CD14-positive monocyte (primary cell): ENCODE measurements at places on chromosomes 16 and 17.

DNA sequence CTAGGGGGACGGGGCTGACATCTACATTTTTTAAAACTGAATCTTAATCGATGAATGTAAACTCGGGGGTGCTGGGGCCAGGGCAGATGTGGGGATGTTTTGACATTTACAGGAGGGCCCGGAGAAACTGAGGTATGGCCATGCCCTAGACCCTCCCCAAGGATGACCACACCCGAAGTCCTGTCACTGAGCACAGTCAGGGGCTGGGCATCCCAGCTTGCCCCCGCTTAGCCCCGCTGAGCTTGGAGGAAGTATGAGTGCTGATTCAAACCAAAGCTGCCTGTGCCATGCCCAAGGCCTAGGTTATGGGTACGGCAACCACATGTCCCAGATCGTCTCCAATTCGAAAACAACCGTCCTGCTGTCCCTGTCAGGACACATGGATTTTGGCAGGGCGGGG, 21.4 kb downstream of the ADAM11 start:
- H3K4me1 ChIP-seq, result peaks cover 18% of the 10 kb centered on the region
- no peak for DNase-seq
- no peak overlapping the region for H3K4me3 ChIP-seq
- no peak overlapping the region for H3K27ac ChIP-seq
- H3K36me3 ChIP-seq, result no peaks in the 10 kb centered on the region

GRCh38 chr17:64055183-64056142, 35.0 kb upstream of the ICAM2 start:
- peaks cover 9% of the 10 kb centered on the region for H3K4me1 ChIP-seq
- no peak for DNase-seq
- H3K27me3 ChIP-seq, result no peaks in the 10 kb centered on the region
- H3K36me3 ChIP-seq, result peaks cover 100% of the 10 kb centered on the region

GRCh38 chr16:13568803-13569202, 351.2 kb upstream of the ERCC4 start:
- no peak for DNase-seq
- H3K36me3 ChIP-seq, result no peaks in the 10 kb centered on the region
- no peak overlapping the region for H3K4me3 ChIP-seq
- H3K27ac ChIP-seq, result no peak overlapping the region

- no peak overlapping the region for H3K4me3 ChIP-seq
- no peak for DNase-seq
- H3K27ac ChIP-seq, result no peak overlapping the region
- H3K4me1 ChIP-seq, result no peaks in the 10 kb centered on the region
- H3K36me3 ChIP-seq, result no peaks in the 10 kb centered on the region
- peaks cover 17% of the 10 kb centered on the region for H3K27me3 ChIP-seq
Observed at GRCh38 chr17:12790249-12791106, 1.2 kb downstream of the ARHGAP44 start.

GRCh38 chr16:10598157-10598556, 17.8 kb upstream of the EMP2 start:
- no peak overlapping the region for H3K4me3 ChIP-seq
- peaks cover 13% of the 10 kb centered on the region for H3K4me1 ChIP-seq
- no peaks in the 10 kb centered on the region for H3K27me3 ChIP-seq
- no peak for DNase-seq

- peaks cover 86% of the 10 kb centered on the region for H3K4me1 ChIP-seq
- H3K27ac ChIP-seq, result peak overlapping the region; percentile 85
- H3K4me3 ChIP-seq, result no peak overlapping the region
- DNase-seq, result no peak
Observed at GRCh38 chr16:85571563-85571812, 41.6 kb upstream of the GSE1 start.

DNA sequence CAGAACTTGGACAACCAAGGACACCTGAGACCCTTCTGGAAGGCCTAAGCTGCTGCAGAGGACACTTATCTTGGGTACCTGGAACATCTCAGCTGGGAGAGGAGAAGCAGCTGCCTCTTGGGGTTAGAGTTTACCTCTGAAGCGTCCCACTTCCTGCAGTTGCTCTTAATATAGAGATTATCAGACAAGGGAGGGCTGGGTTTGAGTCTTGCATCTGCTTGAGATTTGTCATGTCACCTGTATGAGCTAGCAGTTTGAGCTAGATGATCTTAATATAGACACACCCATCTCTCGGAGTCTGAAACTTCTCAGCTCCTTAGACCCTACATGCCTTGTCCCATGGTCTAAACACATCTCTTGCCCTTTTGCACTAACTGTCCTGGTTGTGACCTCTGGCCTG, 93.1 kb upstream of the CCL1 start:
- H3K27me3 ChIP-seq, result peaks cover 19% of the 10 kb centered on the region
- H3K27ac ChIP-seq, result no peak overlapping the region
- no peak overlapping the region for H3K4me3 ChIP-seq
- no peaks in the 10 kb centered on the region for H3K36me3 ChIP-seq
- DNase-seq, result no peak
- H3K4me1 ChIP-seq, result no peaks in the 10 kb centered on the region

GRCh38 chr17:33776903-33777302, 478.2 kb upstream of the CCL2 start:
- no peak overlapping the region for H3K27ac ChIP-seq
- H3K4me1 ChIP-seq, result no peaks in the 10 kb centered on the region
- H3K4me3 ChIP-seq, result no peak overlapping the region
- no peaks in the 10 kb centered on the region for H3K36me3 ChIP-seq
- no peaks in the 10 kb centered on the region for H3K27me3 ChIP-seq

GRCh38 chr17:2689411-2690164, 22.0 kb downstream of the CLUH start:
- no peak overlapping the region for H3K4me3 ChIP-seq
- H3K27ac ChIP-seq, result no peak overlapping the region

DNA sequence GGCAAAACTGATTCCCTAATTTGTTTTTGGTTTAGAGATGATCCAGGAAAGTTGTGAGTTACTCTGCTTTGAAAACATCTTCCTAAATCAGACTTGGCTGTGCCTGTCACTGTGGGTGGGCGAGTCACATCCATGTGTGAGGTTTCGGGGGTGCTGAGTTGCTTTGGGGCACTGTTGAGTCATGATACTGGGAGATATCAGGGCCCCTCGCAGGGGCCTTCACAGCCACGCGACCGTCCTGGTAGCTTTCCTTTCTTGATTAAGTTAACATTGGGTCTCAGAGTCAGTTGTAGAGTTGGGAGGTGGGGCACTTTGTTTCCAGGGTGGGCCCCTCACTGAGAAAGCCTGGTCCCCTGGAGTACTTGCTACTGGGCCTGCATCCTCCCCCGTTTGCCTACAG, 58.3 kb upstream of the LGALS9 start:
- no peak for DNase-seq
- no peaks in the 10 kb centered on the region for H3K27me3 ChIP-seq
- no peak overlapping the region for H3K4me3 ChIP-seq
- no peaks in the 10 kb centered on the region for H3K4me1 ChIP-seq

DNA sequence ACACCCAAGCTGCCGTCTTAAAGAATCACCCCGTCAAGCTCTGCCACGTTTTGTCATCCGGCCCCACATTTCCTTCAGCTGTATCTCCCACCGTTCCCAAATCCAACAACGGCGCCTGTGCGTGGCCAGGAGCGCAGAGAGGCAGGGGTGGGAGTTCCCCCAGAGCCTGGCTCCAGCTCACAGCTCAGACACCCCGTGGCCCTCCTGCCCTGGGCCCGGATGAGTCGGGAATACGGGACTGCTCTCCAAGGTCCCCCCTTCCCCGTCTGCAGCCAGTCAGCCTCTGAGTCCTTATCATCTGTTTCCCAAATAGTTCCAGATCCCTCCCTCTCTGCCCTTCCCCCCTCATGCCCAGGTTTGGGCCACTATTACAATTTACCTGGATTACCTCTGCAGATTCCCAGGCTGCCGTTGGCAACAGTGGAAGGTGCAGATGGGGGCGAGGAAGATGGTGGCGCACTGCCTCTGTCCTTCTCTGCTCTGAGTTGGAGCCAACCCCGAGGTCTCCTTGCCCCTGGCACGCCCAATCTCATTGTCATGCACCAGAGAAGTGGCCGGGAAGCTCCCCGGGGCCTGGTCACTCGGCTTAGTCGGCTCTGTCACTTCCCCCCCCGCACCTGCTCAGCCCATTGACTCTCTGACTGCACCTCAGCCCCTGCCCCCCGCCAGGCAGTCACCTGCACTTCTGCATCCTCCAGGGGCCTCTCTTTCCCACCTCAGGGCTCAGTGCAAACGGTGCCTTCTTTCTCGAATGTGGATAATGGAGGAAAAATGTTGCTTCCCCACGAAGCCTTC, 18.3 kb upstream of the RPTOR start:
- no peaks in the 10 kb centered on the region for H3K36me3 ChIP-seq
- no peak overlapping the region for H3K27ac ChIP-seq
- no peaks in the 10 kb centered on the region for H3K4me1 ChIP-seq
- no peaks in the 10 kb centered on the region for H3K27me3 ChIP-seq

DNA sequence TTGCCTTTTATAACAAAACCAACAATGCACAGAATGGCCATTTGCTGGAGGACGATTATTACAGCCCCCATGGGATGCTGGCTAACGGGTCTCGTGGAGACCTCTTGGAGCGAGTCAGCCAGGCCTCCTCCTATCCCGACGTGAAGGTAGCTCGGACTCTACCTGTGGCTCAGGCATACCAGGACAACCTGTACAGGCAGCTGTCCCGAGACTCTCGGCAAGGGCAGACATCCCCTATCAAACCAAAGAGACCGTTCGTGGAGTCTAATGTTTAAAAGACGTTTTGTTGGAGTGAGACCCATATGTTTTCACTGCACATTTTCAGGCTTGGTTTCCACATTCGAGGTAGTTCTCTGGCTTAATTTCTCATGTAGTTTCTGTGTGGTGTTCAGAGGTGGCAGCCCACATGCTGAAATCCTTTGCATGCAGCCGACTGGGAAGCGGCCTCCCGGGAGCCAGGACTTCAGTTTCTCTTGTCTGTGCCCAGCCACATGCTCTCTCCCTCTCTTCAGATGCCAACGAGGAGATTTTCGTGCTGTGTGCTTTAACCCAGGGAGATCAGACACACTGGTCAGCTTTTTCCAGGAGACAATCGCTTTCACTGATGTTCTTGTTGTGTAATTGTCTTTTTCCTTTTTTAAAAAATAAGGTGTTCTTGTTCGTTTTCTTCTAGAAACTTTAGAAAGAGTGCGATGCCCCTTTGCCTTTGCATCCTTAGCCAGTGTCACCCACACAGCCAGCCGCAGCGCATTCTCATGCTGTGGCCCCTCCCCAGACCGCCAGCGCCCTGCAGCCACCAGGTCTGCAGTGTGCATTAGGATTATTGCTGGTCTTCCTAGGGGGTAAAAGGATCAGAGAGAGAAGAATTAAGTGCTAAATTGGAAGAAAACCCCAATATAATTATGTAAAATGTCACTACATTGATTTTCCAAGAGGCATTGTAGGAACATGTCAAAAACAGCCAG, 24.1 kb downstream of the CYB561 start:
- H3K27me3 ChIP-seq, result no peaks in the 10 kb centered on the region
- H3K4me3 ChIP-seq, result no peak overlapping the region
- no peak for DNase-seq
- H3K4me1 ChIP-seq, result no peaks in the 10 kb centered on the region
- H3K36me3 ChIP-seq, result peaks cover 4% of the 10 kb centered on the region

- no peaks in the 10 kb centered on the region for H3K27me3 ChIP-seq
- peaks cover 23% of the 10 kb centered on the region for H3K4me1 ChIP-seq
- no peak overlapping the region for H3K27ac ChIP-seq
- H3K36me3 ChIP-seq, result no peaks in the 10 kb centered on the region
- DNase-seq, result no peak
Observed at GRCh38 chr16:10839279-10839666, 20.7 kb upstream of the TVP23A start.

GRCh38 chr16:84718-85406, 6.8 kb downstream of the MPG start:
- peak; percentile 15 for DNase-seq
- H3K4me3 ChIP-seq, result no peak overlapping the region
- no peak overlapping the region for H3K27ac ChIP-seq
- peaks cover 19% of the 10 kb centered on the region for H3K4me1 ChIP-seq
- H3K27me3 ChIP-seq, result no peaks in the 10 kb centered on the region
- peaks cover 70% of the 10 kb centered on the region for H3K36me3 ChIP-seq

- H3K27ac ChIP-seq, result no peak overlapping the region
- H3K36me3 ChIP-seq, result peaks cover 57% of the 10 kb centered on the region
- no peaks in the 10 kb centered on the region for H3K4me1 ChIP-seq
Observed at GRCh38 chr17:81245665-81246342, 6.7 kb downstream of the NDUFAF8 start.

DNA sequence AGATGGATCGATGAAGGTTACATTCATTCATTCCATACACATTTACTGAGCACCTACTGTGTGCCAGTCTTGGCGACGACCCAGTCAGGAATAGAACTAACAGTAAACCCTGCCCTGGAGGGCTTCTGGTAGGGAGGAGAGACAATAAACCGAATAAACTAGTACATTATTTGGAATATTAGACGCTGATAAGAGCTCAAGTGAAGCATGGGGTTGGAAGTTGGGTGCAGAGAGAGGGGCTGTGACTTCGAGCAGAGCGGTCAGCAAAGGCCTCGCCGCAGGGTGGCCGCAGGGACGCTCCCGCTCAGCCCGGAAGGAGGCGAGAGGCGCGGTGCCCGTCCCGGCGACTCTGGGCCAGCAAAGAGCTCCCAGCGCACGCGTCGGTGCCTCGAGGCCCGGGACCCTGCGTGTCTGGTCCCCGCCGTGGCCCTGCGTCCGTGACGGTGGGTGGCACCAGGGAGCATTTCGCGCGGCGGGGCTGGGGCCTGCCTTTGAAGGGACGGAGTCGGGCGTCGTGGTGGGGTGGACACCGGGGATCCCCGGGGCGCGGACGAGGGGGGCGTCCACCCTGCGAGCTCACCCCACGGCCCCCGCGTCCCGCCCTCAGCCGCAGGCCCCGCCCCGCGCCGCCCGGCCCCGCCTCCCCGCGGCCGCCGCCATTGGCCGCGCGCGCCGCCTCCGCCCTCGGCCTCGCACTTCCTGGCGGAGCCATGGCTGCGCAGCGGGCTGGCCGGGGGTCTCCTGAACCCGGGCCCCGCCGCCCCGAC, at the start of gene KLHL36:
KLHL36 (plus strand) TSS at position 684 of the 767 bp plus-strand sequence. CDS start 2,357 bp downstream, outside the sequence.
- peak within 1 kb of the TSS; percentile 85 for H3K4me3 ChIP-seq
- DNase-seq, result peak; percentile 44
- peaks cover 25% of the 10 kb centered on the region for H3K36me3 ChIP-seq
